ENCODE measurements at places on chromosomes 13 and 19.

- DNase-seq, result no peak
Observed at GRCh38 chr19:39190768-39191167, 6.0 kb upstream of the NCCRP1 start.

DNA sequence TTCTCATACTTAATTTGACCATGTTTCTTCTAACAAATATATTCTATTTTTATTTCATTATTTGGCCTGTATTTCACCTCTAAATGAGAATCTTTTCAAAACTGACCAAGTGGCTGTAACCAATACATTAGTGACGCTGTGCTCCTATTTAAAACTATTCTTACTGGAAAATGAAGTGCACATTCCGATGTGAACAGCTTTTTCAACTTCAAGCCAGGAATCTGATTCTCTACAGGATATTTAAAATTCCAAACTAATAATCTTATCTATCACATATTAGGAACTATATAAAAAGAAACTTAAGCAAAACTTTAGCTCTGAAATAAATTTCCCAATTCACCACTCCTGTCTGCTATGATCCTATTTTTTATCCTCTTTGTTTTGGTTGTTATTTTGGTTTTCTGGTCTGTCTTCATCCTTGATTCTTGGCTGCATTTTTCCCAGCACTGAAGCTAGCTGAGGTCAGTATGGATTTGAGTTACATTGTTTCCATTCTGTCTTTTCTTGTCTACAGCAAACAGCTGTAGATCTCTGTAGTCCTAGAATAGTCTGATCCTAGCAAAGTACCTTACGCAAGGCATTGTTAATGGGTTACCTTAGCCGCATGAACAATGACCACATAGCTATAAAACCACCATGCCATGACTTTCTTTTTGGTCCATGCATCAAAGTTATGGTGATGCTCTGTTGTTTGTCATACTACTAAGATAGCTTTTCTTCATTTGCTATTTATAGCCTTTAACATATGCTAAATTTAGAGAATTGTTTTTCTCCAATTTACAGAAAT lies 748.6 kb upstream of the SPRY2 start:
- no peak for DNase-seq

- no peak for DNase-seq
Observed at GRCh38 chr19:31578326-31578725, 229.1 kb upstream of the TSHZ3 start.

- DNase-seq, result peak; percentile 8
Observed at GRCh38 chr13:75299913-75300862, 181.8 kb downstream of the TBC1D4 start.

DNA sequence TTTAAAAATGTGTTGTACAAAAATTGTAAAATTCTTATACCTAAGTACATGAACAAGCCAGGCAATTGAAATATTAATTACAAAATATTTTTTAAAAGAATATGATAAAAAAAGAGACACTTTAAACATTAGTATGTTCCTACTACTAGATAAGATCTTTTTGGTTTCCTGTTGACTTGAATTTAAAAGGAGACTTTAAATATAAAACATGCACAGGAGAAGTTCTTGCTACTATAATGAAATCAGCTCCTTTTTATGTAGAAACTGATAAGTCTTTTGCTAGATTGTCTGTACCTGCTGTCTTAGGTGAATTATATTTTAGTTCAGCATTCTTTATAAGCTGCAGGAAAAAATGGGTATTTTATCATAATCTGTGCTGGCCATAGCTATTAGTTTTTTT lies 140.2 kb downstream of the TNFSF13B start:
- no peak for DNase-seq

DNA sequence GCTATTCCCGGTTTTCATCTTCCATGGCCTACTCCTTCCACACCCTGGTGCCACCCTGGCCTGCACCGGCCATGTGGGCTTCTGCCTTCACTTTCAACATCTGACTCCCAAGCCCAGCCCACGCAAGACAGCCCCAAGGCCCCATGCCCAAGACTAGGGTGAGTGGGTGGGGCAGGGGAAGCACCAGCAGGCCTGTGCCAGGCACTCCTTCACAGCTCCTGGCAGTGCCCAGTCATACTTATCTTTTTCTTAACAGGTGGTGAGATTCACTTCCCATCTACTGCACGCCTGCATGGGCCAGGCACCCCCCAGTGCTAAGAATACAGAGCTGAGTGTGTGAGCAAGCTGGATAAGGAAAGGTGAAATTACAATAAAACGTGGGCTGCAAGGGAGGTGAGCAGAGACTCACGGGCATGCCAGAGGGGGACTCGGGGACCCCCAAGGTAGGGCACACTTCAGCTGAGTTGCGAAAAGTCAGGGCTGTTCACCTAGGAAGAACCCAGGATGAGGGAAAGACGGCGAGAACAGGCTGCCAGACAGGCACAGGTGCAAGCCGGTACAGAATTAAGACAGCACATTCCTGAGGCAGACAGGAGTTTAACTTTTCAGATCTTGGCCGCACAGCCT lies 55.7 kb downstream of the COL4A1 start:
- DNase-seq, result no peak

DNA sequence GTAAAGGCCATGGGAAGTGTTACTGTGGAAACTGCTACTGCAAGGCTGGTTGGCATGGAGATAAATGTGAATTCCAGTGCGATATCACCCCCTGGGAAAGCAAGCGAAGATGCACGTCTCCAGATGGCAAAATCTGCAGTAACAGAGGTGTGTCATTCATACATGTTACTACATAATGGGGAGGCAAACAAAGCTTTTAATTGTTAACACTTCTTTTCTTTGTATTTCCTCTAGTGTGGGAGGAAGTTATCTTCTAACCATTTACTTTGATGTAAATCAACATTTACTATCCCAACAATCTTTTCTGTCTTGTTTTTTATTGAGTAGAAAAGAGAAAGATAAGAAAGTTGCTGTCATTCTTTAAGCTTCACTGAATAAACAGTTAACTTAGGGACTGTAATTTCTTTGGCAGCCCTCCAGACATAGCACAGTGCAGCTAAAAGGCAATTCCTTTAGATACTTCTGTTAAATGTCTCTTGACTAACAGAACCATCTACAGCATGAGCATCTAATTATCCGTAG lies 126.9 kb downstream of the ITGBL1 start:
- DNase-seq, result peak; percentile 33

DNA sequence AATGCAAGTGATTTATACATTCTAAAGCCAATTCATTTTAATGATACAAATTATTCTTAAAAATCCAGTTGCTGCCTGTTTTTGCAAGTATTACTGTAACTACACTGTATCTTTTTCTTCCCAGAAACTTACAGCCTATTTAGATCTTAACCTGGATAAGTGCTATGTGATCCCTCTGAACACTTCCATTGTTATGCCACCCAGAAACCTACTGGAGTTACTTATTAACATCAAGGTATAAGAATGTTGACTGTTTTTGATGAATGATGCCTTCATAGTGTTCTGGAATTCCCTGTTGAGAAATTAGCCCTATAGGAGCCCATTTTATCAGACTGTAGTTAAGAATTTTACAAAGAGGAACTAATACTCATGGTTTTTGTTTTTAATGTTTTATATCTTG lies 25.0 kb downstream of the ITM2B start:
- DNase-seq, result no peak

DNA sequence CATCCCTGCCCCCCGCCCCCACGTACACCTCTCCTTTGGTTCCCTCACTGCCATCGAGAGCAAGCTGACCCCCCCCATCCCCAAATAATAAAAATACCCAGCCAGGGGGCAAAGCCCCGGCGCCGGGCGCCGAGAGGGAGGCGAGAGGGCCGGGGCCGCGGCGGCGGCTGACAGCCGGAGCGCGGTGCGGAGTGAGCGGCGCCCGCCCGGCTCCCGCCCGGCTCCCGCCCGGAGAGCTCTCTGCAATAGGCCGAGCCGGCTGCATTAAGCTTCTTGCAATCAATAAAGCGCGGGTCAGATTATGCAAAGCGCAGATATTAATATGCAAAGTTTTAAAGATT lies 40.9 kb downstream of the DEDD2 start:
- no peak for DNase-seq

DNA sequence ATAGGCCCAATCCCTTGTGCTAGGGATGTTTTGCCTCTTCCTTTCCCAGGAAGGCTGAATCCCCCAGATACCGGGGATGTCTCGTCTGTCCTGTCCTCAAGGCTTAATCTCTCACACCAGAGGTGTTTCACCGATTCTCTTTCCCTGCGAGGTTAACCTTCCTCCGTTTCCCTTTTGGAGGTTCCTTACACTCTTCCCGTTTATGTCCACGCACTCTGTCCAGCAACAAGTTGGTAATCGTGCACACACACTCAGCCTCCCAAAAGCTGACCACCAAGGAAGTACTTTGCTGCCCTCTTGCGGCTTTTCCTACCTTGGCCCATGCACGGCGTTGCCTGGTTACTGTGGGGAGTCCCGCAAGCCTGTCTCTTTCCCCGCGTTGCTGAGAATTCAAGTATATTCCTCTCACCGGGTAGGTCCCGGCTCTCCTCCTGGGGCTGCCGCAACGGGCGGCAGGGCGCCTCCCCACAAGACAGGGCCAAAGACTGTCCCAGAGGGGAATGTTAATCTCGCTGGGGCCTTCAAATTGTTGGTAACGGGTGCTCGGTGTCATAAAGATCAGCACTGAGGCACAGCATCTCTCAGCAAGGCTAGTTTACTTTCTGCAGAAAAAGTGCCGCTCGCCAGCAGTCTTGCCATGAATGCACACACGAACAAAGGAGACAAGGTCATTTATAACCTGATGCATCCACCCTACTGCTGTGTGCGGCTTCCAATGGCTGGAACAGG lies 36.7 kb upstream of the CD177 start:
- DNase-seq, result no peak

DNA sequence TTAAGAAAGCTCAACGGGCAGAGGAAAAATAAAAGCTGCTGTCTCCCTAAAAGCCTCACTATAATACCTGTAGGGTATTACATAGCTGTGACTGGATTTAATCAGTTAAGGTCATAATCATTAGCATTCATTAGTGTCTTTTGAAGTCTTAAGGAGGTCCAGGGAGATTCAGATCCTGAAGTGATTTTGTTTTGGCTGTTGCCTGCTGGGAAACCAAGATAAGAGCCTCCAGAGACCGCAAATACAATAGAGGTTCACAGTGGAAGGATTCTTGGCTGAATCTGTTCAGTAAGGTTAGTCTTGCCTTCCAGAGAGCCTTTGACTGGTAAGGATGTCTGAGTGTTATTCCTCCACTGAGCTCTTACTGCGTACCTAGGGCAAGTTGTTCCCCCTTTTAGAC lies 54.0 kb upstream of the TNFRSF19 start:
- no peak for DNase-seq

- DNase-seq, result no peak
Observed at GRCh38 chr13:24226762-24227161, 66.2 kb downstream of the SPATA13 start.

GRCh38 chr13:51922771-51923480 lies 61.2 kb downstream of the CCDC70 start:
- DNase-seq, result no peak

GRCh38 chr19:48398375-48399235 lies 5.1 kb downstream of the GRIN2D start:
- DNase-seq, result peak; percentile 84

- DNase-seq, result no peak
Observed at GRCh38 chr13:72726726-72727416, 558 bp downstream of the MZT1 start.

GRCh38 chr19:33434886-33435705 lies 61.6 kb downstream of the CEBPG start:
- DNase-seq, result no peak

- peak; percentile 28 for DNase-seq
Observed at GRCh38 chr19:8609279-8610040, 1.1 kb downstream of the ADAMTS10 start.

GRCh38 chr13:28981530-28981929 lies 161.4 kb downstream of the MTUS2 start:
- DNase-seq, result no peak

DNA sequence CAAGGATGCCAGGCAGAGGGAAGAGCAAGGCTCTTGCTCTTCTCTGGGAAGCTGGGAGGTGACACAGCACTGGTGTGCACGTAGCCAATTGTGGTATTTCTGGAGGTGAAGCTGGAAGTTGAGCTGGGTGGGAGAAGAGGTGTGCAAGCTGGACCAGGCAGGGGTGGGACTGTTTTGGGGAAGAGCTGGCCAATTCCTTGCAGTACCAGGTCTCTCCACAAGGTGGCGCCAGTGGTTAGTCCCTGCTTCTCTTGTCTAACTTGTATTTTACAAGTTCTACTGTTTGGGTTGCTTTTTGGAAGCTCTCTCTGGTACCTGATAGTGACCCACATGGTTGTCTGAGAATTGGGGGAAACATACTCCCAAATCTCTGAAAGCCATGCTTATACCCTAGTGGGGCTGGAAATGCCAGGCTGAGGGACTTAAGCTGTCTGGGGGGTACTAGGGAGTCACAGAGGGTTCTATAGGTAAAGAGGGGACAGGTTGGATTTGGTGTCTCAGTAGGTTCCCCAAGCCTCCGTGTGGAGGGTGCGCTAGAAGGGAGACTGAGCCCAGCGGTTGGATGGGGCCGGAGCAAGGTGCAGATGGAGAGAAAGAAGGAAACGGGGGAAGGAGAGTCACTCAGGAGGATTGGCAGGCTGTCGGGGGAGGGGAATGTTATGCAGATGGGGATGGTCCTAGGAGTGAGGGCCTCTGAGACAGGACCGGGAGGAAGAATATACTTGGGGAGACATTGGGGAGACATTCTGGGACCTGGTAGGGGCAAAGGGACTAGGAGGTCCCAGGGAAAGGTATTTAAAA lies 3.0 kb downstream of the HPN start:
- no peak for DNase-seq

DNA sequence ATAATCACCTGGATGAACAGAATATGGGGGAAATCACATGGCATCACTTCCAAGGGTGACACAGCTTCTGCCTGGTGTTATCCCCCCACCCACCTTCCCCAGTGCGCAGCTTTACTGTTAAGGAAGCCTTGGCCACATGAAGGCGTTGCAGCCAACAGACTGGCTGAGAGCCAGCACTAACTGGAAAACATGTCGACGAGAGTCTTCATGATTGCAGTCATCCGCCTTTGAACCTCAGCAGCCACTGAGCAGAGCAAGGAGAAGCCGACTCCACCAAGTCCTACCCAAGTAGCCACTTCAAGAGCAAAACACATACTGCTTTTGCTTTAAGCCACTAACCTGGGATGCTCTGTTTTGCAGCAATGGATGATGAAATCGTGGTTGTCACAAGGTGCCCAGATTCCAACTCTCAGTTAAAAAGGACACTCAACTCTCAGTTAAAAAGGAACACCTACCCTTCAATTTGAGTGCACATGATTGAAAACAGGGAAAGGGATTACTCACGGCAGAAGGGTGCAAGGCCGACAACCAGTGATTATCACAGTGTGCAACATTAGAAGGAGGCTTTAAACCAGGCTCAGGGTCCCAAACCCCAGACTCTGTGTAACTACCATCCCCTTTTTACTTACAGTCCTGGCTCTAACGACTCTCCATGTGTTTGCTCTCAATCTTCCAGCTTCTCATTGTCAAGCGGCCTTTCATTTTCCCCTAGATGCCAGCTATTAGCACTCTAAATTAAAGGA lies 149.1 kb downstream of the KLF12 start:
- no peak for DNase-seq

DNA sequence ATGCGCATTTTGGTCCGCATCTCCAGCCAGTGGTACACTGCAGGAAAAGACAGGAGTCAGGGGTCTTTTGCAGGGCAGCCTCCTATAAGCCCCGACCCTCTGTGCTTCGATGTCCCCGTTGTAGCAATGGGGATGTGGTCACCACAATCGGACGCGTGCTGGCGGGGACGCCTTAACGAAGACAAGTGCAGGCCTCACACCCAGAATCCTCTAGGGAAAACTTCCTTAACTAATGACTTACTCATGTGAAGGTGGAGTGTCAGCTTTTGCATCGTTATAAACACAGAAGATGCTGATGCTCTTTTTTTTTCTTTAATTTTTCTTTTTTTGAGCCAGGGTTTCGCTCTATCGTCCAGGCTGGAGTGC lies 22.1 kb downstream of the VASP start:
- no peak for DNase-seq

Measured in fibroblast of gingiva (primary cell).